ENCODE measurements at places on chromosomes 11 and 22. TPM values are rescaled to one million over a fixed set of nuclear protein-coding genes. Genes with fewer than 3 reads are reported as not detected.

DNA sequence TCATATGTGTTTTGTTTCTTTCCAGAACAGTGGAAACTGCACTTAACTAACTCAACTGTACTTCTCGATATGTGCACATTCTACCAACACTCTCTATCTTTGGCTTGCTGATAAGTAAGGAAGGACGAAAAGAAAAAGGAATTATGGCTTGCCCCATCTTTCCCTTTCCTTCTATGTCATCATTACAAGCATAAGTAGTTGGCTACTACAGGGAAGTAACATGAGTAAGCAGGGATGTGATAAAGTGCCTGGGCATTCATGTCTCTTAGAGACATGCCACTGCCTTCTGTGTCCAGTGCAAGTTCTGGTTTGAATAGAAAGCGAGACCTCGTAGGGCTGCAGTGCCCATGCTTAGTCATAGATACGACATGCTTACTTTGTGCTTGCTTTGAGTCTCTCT is 342.5 kb downstream of the ETS1 start:
- no peaks in the 10 kb centered on the region for H3K27me3 ChIP-seq
- H3K4me1 ChIP-seq = no peaks in the 10 kb centered on the region
- no peak overlapping the region for H3K4me3 ChIP-seq
- no peak for DNase-seq
- H3K36me3 ChIP-seq = no peaks in the 10 kb centered on the region
- no peak overlapping the region for H3K27ac ChIP-seq

DNA sequence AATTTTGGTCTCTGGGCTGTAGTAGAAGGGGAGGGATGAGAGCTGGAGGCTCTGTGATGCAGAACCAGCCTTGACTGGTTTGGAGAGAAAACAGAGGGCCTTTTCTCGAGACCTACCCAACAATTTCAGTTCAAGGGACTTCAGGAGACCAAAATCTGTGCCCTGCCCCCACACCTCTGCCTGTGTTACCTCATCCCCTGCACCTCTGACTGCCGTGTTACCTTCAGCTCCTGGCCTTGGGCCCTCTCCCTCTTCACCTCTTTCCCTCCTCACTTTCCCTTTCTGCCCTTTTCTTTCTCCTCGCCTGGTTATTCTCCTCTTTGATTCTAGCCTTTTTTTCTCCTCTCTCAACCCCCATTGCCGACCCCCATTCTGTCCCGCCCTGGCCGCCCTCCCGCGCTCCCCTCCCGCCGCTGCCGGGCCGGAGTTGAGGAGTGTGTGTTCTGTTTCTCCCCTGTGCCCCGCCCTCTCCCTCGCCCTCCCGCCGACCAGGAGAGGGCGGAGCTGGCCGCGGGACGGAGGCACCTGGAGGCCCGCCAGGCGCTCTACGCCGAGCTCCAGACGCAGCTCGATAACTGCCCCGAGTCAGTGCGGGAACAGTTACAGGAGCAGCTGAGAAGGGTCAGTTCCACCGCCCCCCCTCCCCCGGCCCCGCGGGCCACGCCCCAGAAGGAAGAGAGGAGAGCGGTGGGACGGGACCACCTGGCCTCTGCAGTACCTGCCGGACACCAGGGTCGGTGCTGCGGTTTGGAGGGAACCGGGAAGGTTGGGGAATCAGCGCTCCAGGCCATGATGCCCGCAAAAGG is 27.2 kb downstream of the PHLDB1 start:
- DNase-seq = peak; percentile 92
- H3K4me3 ChIP-seq = peak overlapping the region; percentile 31
- peaks cover 28% of the 10 kb centered on the region for H3K4me1 ChIP-seq

GRCh38 chr11:72573072-72573854 is 101.0 kb downstream of the PDE2A start:
- no peaks in the 10 kb centered on the region for H3K27me3 ChIP-seq
- DNase-seq = peak; percentile 70
- H3K36me3 ChIP-seq = no peaks in the 10 kb centered on the region
- H3K27ac ChIP-seq = no peak overlapping the region
- no peak overlapping the region for H3K4me3 ChIP-seq

GRCh38 chr11:135027461-135027860 is 615.4 kb upstream of the B3GAT1 start:
- no peak for DNase-seq
- no peaks in the 10 kb centered on the region for H3K27me3 ChIP-seq
- no peaks in the 10 kb centered on the region for H3K36me3 ChIP-seq
- no peaks in the 10 kb centered on the region for H3K4me1 ChIP-seq
- H3K27ac ChIP-seq = no peak overlapping the region

OR5B3 gene
- not detected for total RNA-seq

Measured in upper lobe of right lung (tissue), 1 donor.